ENCODE measurements at places on chromosomes 1 and 21.

GRCh38 chr1:23456226-23456625 is 27.8 kb downstream of the ASAP3 start:
- DNase-seq: no peak

DNA sequence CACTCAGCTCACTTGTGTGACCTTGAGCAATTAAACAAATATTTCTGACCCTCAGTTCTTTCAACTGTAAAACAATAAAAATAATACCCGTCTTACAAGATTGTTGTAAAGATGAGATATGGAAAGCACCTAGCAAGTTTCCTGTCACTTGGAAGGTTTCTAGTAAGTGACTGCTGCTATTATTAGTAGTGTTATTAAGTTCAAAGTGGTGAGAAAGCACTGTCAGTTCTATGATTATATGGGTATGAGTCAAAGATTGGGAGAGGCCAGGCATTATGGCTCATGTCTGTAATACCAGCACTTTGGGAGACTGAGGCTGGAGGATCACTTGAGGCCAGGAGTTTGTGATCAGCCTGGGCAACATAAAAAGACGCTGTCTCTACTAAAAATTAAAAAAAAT is 145.4 kb downstream of the C1orf21 start:
- DNase-seq: no peak

GRCh38 chr1:158720620-158721019 is at the start of gene OR6K3:
Gene OR6K3 (minus strand): TSS chr1:158720720. CDS start chr1:158718115, 2,605 bp downstream.
- no peak for DNase-seq

DNA sequence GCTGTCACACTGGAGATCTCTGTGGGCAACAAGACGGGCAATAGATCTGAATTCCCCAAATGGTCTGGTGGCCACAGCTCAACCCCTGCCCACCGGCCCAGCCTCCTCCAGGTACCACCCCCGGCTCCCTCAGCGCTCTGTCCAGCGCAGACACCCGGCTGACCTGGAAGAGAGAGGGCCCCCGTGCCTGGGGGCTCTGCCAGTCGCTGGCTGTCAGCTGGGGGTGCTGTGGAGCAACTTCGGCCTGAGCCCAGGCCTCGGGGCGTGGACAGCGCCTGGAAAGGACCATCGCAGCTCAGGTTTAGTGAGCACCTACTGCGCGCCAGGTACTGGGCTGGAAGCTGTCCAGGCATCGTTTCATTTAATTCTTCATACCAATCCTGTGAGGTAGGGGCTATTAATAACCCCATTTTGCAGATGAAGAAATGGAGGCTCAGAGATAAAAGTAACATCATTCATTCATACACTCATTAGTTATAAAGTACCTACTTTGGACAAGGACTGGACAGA is 51.0 kb downstream of the AHDC1 start:
- DNase-seq: no peak

DNA sequence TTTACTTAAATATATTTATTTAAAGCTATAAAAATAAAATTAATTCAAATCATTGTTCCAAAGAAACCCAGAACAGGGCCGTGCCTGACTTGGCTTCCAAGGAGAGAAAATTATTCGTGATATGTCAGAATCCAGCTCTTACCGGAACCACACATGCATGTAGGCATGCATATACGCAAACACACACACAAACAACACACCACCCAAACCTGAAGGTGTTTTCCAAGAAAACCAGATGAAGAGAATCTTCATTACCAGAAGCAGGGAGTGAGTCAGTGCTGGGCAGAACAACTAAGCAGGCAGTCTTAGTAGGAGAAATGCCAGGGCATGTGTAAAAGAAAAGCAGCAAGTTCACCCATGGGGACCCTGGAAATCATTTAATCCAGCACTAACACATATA is 432.0 kb upstream of the BEND5 start:
- no peak for DNase-seq

DNA sequence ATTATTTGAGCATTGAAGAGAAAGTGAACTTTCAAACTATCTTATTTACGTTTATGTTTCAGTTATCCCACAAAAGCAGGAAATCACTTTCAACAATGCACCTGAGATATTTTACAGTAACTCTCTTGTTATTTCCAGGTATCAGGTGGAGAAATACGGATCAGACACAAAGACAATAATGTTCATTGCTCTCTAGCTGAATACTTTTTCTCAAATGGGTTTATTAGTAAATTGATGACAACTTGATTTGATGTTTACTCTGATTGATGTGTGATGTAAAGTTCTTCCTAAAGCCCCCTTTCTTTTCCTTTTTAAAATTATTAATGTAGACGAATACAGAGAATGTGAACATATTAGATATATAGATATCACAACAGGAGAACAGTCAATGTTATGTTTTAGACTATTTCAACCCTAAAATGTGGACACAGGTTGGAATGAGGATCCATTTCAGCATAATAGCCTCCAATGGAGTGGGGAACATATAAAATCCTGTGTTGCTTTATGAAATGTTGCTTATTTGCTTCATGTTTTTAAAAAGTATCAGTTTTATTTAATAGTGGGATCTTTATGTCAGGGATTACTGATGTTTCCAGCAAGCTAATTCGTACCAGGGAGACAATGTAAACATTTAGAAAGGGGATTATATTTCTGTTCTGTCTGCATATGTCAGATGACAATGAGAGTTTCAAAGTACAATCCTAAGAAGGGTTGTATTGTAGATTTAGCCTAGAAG is 1522.3 kb upstream of the TPTE start:
- DNase-seq: no peak

GRCh38 chr1:183039985-183040447 is 16.8 kb downstream of the LAMC1 start:
- no peak for DNase-seq

GRCh38 chr1:243267914-243268653 is 12.2 kb downstream of the SDCCAG8 start:
- no peak for DNase-seq

GRCh38 chr1:225678545-225678944 is 25.6 kb upstream of the ENAH start:
- DNase-seq: no peak

- no peak for DNase-seq
Measured at GRCh38 chr1:55446351-55446750, 231.2 kb upstream of the USP24 start.

DNA sequence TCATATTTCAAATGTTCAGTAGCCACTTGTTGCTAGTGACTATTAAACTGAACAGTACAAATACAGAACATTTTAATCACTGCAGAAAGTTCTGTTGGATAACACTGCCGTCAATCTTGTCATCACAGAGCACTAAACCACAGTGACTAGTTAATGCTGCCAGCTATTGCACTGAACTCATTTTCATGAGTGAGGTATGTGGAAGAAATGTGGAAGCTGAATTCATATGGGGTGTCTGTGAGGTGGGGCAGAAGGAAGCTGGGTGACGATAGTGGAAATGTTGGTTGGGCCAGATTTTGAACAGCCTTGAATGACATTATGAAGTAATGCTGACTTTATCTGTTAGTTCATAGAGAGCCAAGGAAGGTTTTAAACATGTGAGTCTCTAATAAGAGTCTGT is 49.6 kb downstream of the OSBPL9 start:
- DNase-seq: no peak

DNA sequence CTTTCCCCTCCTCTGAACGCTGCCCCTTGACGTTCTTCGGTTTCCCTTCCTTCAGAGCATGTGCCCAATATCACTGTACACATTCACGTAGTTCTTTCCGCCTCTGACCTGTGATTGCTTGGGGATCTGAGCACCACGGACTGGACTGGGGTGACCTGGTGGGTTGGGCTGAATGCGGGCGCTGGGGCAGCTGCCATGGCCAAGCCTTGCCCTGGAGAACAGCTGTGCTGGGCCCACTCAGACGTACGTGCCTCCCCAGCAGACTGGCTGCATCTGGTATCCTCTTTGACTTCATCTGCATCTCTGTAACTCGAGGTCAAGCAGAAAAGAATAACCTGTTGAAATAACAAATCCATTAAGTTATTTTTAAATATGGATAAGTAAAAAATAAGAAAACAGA is 35.1 kb upstream of the DISC1 start:
- DNase-seq: no peak

DNA sequence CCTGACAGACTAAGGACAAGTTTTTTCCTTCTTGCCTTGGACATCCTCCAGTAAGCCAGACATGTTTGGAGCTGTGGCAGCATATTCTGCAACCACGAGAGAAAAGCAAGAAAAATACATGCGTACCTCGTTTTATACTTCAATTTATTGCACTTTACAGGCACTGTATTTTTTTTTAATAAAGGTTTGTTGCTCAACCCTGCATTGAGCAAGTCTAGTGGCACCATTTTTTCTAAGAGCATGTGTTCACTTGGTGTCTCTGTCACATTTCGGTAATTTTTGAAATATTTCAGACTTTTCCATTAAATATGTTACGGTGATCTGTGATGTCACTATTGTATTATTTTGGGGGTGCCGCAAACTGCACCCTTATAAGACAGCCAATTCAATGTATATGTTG is 2.1 kb upstream of the SSX2IP start:
- no peak for DNase-seq

DNA sequence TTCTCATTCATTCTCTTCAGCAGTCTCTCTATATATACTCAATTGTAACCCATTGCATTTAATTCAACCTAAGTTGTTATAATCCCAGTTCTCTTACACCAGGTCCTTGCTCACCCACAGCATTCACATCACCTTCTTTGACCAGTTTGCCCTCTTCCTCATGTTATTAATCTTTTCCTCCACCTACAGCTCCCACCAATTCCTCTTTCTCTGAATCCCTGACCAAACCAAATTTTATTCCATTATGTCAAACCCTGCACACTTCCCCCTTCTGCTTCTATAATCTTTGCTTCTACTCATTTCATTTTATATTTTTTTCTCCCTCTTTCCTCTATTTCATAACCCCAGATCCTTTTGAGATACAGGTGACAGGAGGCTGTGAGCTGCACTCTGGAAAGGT is 1.4 kb downstream of the CD1A start:
- no peak for DNase-seq

DNA sequence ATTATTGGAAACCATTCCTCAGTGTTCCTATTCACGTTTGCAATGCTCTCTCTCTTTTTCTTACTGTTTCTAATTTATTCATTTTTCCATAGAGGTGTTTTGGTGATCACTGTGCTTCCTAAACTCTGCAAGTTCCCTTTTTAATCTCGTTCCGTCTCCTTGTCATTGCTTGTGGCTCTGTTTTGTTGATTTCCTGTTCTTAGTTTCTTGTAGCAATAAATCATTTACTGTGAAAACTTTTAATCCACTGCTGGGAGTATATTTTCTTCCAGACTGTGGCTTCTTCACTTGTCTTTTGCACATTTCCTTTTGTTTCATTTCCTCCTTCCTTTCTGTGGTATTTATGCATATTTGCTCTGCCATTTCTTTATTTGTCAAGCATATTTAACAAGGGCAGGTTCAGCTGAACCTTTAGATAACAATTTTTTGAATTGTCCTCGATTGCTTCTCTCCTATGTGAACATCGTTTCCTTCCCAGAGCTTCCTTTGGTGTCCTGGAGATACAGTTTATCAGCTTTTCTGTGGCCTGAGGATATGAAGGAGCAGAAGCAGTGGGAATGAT is 3.6 kb downstream of the B3GALT5 start:
- DNase-seq: no peak

GRCh38 chr1:176880955-176881595 is 283.4 kb downstream of the ASTN1 start:
- peak; percentile 53 for DNase-seq
